D721Med (cell line): ENCODE measurements at places on chromosomes 12 and 14.

DNA sequence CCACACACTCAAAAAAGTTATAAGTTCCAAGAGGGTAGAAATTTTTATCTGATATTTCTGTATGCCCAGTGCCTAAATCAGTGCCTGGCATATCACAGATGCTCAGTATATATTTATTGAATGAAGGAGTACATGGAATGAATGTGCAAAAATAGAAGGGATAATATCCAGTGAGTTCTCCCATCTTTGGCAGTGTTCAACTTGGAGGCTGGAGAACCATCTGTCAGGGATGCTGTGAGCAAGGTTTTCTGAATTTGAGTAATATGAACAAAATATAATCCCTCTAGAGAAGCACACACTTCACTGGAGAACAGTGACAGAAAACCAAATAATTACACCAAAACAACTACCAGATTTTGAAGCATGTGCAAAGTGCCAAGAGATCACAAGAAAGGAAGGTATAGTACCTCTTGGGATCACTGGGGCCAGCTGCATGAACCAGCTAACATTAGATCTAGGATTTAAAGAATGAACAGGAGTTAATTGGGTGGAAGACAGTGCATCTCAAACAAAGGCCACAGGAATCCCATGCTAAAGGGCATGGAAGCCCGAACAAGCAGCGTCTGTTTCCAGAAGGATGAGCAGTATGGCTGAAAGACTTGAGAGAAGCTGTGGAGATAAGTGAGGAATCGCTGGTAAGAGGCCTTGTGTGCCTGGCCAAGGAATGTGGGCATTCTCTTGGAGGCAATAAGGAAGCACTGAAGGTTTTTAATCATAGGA lies 11.5 kb downstream of the SLC8A3 start:
- DNase-seq, result no peak

DNA sequence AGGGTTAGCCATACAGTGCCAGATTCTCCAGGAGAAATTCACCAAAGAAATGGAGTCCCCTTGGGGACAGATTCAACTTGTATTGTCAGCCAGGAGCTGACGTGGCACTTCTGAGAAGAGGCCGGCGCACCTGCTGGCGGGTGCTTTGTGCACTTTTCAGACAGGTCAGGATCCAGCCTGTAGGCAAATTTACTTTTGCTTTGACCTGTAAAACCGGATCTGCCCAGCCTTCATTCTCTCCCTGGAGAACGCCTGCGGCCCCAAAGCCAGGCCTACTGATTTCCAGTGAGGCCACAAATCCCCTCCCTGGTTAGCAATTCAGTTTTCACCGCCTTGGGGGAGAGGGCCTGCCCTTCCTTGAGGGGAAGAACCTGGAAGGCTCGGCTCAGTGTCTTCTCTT lies 17.4 kb downstream of the P2RX4 start:
- no peak for DNase-seq

DNA sequence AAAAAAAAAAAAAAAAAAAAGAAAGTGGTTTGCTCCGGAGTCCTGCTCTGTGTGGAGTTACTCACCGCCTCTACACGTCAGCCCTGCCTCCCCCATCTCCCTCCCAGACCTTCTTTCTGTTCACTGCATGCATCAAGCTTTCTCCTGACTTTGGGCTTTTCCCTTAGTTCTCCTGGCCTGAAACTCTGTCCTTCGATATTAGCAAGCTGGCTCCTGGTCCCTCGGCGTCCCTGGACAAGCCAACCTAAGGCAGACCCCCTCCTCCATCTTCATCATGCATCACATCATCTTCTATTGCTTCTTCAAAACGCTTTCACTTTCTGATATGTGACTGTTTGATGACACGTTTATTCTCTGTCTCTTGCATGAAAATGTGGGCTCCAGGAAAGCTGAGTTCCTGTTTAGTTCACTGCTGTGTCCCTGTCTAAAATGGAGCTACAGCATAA lies 40.6 kb downstream of the SLC15A4 start:
- no peak for DNase-seq

GRCh38 chr14:69263364-69263763 lies 3.4 kb downstream of the GALNT16 start:
- DNase-seq, result no peak

GRCh38 chr12:6917491-6918231 lies 3.3 kb downstream of the ENO2 start:
- DNase-seq, result no peak

DNA sequence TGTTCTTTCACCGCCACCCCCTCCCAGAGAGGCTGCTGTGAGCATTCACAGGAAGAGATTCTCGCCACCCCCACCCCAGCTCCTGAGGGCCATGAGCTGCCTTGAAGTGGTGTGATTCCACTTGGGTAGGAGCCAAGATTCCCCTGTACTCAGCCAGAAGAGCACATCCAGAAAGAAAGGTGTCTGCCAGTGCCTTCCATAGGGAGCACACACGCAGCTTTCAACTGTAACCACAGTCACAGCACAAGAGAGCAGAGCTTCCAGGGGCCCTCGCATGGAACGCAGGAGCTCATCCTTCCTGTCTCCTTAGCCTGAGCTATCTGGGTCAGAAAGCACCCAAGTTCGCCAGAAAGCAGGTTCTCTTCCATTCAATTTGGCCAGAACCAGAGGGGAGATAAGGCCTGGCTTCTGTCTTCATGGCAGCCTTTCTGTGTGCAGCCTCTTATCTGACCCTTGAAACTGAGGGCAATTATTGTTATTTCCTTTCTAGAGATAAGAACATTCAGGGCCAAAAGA lies 66.6 kb upstream of the SCN8A start:
- DNase-seq, result no peak

- DNase-seq, result no peak
These were observed 49.5 kb downstream of the SLC2A13 start for GRCh38 chr12:40056373-40056772.

DNA sequence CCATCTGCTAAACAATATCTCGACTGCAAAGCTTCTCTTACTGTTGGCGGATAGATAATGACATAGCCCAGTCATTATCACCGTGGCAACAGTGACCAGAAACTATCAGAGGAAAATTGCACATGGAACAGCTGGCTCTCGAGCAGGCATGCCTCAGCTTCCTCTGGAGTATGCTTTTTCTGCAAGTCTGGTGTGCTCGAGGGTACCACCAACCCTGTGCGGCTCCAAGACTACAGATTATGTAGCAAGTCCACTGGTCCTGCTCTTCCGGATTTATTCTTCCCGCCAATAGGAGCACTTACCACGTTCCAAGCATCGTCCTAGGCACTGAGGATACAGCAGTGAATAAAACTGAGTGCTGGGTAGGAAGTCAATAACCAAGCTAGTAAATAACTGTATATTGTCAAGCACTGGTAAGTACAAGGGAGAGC lies 1.4 kb upstream of the GLRX5 start:
- no peak for DNase-seq

GRCh38 chr12:96578526-96579125 lies 89.2 kb downstream of the CFAP54 start:
- no peak for DNase-seq

- DNase-seq, result no peak
These were observed 25.0 kb downstream of the YAF2 start for GRCh38 chr12:42213023-42213422.
